ENCODE measurements at places on chromosomes 6 and 20. TPM values are rescaled to one million over a fixed set of nuclear protein-coding genes. Genes with fewer than 3 reads are reported as not detected.

Gene PGC
- total RNA-seq, result not detected

Gene MCCD1
- total RNA-seq, result not detected

Gene LY6G5B
- 5.3 TPM for total RNA-seq

Gene BCKDHB
- total RNA-seq, result 9.9 TPM

Gene KIAA0408
- total RNA-seq, result not detected

Gene POPDC3
- 41.4 TPM for total RNA-seq

Gene BANF2
- not detected for total RNA-seq

Gene MDFI
- total RNA-seq, result 96.4 TPM

Gene ARFGEF2
- total RNA-seq, result 33.5 TPM

Gene LPA
- total RNA-seq, result not detected

Gene C20orf144
- not detected for total RNA-seq

Gene FKBP5
- 12.4 TPM for total RNA-seq

Gene VNN1
- 0.12 TPM for total RNA-seq

Gene KCNQ5
- total RNA-seq, result not detected

Gene FAXC
- total RNA-seq, result 3.9 TPM

Gene LINC00237
- not detected for total RNA-seq

Gene PXT1
- total RNA-seq, result not detected

Gene BCAS1
- 0.35 TPM for total RNA-seq
